ENCODE measurements at places on chromosomes 6 and 20. TPM values are rescaled to one million over a fixed set of nuclear protein-coding genes. Genes with fewer than 3 reads are reported as not detected.

Gene CRISP3
- not detected for total RNA-seq

Gene PHF20
- total RNA-seq, result 50.5 TPM

Gene TREML2
- 4.5 TPM for total RNA-seq

Gene BEND3
- total RNA-seq, result 12.8 TPM

Gene KHDC1L
- not detected for total RNA-seq

Gene SUMO4
- 11.6 TPM for total RNA-seq

Gene CYP24A1
- not detected for total RNA-seq

DNA sequence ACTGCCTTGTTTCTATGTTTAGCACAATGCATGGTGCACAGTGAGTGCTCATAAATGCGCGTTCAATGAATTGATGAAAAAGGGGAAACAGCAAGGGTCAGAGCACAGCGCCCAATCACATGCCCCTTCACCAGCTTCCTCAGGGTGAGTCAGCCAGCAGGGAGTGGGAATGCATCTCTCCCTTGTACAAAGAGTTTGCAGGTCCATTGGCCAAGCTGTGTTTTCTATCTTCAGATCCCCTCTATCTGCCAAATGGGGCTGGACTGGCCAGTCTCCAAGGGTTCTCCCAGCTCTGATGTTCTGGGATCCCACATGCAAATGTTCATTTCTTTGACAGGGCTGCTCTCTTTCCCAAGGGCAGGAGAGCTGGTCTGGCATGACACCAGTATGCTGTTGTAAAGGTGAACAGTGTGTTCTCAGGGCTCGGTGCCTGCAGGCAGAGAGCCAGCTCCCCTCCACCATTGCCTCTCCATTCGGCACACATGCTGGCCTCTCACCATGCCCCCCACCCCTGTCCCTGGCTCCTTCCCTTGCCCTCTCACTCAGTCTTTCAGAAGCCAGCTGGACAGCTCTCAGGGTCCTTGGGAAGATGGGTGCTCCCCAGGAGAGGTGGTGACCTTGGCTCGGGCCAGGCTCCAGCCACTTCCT lies 25.0 kb downstream of the ANGPT4 start:
- no peak overlapping the region for H3K27ac ChIP-seq
- peaks cover 14% of the 10 kb centered on the region for H3K27me3 ChIP-seq

All from activated T-helper 1 cell treated with anti-CD3 and anti-CD28 coated beads, Interleukin-12 subunit alpha, Interleukin-12 subunit beta, Interleukin-2, Interleukin-4 antibody, amounts not matched to agents 30 ng/mL and 10 ng/mL and 1 ng/mL, durations not matched to agents 14 hours and 24 hours and 36 hours (primary cell).